ENCODE measurements at places on chromosomes 16 and 17. TPM values are rescaled to one million over a fixed set of nuclear protein-coding genes. Genes with fewer than 3 reads are reported as not detected.

DNA sequence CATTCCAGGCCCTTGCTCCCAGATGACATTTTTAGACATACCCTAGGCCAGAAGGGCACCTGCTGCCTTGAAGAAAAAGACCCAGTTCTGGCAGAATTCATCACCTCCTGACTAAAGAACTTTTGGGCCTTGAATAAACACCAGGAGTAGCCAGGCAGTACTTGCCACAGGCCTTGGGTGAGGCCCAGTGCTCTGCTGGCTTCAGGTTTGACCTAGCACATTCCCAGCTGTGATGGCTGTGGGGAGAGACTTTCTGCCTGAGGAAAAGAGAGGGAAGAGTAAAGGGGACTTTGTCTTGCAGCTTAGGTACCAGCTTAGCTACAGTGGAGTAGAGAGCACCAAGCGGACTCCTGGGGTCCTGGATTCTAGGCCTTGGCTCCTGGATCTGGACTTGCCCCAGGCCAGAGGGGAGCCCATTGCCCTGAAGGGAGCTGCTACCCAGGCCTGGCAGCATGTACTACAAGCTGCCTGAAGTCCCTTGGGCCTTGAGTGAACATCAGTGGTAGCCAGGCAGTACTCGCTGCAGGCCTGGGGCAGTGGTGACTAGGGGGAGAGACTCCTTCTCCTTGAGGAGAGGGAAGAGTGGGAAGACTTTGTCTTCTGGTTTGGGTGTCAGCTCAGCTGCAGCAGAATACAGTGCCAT, 44.3 kb downstream of the ABCA8 start:
- no peak for DNase-seq

GRCh38 chr17:7634384-7634783, 4.4 kb downstream of the SHBG start:
- peak; percentile 70 for DNase-seq

DNA sequence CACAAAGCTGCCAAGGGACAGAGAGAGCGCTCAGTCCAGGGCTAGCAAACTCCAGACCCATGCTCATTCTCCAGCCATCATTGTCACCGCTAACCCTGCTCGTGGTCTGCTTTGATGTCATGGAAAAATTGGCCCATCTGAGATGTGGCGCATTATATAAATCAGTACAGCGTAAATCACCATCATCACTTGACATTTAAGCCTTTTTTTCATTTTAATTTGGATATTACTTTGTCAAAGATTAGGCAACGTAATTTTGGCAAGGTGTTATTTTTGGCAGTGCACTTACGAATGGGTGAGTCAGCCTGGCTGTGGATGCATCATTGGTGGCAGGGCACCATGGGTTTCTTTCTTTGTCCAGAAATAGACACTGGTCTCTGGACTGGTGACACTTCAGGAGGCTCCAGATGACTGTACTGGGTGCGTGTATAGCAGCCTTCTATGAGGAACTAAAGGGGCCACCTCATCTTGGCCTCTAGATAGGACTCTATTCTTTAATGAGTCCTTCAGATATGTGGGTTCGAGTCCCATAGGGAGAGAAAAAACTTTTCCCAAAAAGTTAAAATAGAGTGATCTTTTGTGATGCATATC, 166.3 kb downstream of the MSI2 start:
- no peak for DNase-seq

DNA sequence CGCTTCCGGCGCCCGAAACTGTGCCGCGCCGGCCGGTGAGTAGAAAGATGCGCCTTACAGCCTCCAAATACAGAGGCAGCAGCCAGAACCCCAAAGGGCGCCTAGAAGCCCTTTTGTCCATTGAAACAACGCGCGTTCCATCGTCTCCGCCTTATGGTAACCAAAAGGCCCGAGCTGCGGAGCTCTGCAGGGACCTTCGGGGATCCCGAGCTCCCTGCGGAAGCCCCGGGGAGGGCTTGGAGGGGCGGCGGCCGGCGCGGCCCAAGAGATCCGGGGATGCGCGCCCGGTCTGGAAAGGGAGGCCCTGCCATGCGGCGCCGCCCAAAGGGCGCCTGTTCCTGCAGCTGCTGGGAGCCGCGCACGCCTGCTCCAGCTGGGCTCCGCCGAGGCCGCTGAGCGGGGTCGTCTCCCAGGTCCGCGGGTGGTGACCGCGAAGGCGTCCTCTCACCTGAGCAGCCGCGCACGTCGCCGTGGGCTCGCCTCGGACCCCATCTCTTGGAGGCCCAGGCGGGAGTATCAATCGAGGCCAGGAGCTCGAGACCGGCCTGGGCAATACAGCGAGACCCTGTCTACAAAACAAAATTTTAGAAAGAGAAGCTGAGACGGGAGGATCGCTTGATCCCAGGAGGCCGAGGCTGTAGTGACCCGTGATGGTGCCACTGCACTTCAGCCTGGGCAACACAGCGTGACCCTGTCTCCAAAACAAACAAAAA, 742 bp upstream of the FBXO31 start:
- peak; percentile 77 for DNase-seq

DNA sequence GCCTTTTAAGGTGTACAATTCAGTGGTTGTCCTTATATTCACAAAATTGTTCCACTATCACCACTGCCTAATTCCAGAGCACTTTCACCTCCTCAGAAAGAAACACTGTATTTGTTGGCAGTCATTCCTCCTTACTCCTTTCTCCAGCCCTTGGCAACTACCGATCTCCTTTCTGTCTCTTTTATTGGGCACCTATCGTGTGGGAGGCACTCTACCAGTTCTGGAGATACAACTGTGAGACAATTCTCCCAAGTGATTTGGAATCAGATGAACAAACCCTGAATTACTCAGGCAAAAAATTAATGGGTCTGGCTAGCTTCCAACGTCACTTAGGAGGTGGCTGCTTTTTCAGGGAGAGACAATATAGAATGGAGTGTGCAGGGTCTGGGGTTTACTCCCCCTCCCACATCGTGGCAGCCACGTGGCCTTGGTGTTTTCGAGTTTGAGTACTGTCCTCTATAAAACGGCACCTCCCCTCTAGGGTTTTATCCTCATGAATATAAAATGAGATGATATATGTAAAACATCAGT, 63.9 kb downstream of the SHISA9 start:
- DNase-seq = no peak

DNA sequence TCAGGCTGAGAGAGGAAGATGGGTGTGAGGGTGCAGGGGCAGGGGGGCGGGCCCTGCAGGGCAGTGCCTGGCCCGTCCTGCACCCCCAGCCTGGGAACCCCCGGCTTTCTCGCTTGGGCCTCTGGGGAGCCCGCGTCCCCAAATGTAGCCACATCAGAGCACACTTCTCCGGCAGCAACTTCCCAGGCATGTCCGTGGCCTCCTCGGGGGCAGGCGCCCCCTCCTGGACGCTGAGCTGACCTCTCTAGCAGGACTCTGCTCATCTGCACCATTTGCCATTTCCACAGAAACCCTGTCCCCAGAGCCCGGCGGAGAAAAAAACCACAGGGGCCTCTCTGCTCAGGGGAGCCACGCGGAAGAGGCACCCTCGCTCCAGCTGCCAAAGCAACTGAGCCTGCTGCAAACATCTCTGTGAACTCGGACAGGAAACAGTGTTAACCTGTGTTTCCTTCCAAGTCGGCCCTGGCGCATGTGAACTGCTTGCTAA, 63.4 kb downstream of the KLHDC4 start:
- no peak for DNase-seq

GRCh38 chr17:37405955-37406634, 541 bp downstream of the ACACA start:
- DNase-seq = no peak

DNA sequence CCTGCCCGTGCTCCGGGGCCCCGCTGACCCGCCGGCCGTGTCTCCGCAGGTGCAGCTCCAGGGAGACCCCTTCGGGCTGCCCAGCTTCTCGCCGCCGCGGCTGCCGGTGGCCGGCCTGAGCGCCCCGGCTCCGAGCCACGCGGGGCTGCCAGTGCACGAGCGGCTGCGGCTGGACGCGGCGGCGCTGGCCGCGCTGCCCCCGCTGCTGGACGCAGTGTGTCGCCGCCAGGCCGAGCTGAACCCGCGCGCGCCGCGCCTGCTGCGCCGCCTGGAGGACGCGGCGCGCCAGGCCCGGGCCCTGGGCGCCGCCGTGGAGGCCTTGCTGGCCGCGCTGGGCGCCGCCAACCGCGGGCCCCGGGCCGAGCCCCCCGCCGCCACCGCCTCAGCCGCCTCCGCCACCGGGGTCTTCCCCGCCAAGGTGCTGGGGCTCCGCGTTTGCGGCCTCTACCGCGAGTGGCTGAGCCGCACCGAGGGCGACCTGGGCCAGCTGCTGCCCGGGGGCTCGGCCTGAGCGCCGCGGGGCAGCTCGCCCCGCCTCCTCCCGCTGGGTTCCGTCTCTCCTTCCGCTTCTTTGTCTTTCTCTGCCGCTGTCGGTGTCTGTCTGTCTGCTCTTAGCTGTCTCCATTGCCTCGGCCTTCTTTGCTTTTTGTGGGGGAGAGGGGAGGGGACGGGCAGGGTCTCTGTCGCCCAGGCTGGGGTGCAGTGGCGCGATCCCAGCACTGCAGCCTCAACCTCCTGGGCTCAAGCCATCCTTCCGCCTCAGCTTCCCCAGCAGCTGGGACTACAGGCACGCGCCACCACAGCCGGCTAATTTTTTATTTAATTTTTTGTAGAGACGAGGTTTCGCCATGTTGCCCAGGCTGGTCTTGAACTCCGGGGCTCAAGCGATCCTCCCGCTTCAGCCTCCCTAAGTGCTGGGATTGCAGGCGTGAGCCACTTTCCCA, 5.9 kb downstream of the CTF1 start:
- peak; percentile 79 for DNase-seq

The GLP2R gene
- 0.18 TPM for total RNA-seq

DNA sequence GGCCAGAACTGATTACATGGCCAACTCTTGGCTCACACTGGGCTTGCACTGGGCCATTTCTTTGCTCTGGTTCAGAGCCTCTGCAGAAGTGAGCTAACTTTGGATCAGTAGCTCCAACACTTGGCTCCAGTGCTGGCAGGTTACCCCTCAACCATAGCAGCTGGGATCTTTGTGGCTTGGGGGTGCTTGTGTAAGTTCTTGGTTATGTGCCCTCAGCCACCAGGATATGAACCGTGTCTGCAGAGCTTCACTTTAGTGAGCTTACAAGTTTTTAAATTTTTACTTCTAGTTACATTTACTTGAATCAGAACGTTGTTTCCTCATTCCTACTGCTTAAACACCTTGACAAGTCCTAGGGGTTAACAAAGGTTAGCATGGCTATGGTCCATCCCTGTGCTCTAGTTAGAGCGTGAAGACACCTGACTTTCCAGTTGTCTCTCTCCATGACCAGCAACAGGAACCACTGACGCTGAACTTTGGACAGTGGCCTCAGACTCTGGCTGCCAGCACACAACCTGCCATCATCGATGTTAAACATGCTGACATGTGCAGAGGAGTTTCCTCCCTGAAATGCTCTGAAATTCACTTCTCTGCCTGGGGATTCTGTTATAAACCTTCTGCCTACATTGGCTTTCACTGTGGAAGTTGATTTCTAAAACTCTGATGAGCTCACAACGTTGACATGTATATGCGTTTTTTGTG, 4.1 kb downstream of the PDF start:
- no peak for DNase-seq

DNA sequence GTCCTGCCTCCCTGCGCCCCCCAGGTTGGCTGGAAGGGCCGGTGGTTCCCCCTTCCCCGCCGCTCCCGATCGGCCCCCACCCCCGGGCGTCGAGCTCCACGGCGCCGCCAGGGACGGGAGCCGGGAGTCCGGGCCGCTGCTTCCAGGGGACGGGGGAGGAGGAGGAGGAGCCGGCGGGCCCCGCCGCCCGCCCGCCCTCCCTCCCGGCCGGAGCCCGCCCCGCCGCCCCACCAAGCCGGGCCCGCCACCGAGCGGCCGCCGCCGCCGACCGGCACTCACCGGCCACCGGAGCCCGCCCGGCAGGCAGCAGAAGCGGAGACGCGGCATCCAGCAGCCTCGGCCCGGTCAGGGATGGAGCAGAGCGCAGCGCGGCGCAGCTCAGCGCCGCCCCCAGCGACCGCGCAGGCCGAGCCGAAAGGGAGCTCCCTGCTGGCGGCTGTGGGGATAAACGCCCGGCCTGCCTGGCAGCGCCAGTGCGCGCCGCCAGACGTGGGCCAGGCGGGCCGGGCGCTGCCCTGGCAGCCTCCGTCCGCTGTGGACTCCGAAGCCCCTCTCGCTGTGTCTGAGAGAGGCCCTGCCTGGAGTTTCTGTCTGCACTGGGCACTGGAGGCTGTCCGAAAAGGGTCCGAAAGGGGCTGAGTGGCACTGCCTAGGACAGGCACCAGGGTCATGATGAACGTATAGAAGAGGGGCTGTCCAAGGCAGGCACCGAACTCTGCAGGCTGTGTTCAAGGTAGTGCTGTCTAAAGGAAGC, at the start of gene MYO18A:
TSS of gene MYO18A (minus strand) at position 365 of the 754 bp plus-strand sequence. CDS start 13,458 bp downstream, outside the sequence.
- DNase-seq = peak; percentile 88

- no peak for DNase-seq
These were observed 8.2 kb upstream of the MPP2 start for GRCh38 chr17:43915559-43915958.

DNA sequence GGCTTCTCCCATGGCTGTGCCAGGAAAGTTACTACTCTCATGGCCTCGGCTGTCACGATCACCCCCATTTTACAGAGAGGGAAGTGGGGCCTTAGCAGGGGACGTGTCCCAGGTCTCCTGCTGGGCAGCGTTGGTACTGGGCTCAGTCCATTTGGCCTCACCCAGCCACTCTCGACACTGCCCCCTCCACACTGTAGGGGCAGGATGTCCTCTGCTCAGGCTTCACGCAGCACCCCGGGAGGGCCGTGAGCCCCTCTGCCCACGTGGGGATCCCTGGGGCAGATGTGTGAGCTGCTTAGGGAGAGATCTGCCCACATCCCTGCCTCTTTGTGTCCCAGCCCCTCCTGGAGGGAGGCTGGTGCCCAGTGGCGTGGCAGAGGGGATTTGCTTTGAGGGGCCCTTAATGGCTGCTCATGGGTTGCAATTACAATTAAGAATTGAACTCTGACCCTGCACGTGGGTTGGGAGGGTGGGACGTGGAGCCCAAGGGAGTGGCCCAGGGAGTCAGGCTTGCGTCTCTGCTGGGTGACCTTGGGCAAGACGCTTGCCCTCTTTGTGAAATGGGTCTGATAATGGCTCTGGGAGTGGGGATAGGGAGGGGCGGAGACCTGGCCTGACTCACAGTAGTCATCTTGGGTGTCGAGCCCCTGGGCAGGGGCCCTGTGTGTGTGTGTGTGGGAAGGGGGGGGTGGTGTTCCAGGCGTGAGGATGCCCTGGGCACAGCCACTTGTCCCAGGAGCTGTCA, 2.3 kb upstream of the KCNJ12 start:
- no peak for DNase-seq

DNA sequence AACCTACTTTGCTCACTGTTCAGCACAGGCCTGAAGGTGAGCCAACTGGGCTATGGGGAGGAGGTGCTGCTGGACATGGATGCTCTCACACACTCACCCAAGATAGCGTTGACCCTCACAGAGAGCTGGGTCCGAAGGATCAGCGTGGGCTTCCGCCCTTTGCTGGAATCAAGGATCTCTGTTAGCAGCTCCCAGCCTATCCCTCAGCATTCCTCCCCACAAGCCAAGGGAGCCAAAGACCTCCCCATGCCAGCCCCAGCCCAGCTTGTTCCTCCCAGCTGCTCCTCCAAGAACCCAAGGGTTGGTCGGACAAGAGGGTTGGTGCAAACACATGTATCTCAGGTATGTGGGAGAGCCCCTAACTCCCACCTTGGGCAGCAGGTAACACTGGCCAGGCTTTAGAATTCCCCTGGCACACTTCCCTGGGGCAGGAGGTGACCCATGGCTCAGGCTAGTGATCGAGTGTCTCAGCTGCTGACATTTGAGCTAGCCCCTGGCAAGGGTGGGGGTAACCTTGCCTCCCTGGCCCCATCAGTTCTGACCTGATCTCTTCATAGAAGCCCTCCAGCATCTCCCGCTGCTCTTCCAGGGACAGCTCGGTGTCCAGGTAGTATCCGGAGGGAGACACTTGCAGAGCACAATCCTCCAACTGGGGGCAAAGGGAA, 8.3 kb downstream of the FHOD1 start:
- DNase-seq = no peak

Measured in sciatic nerve (tissue), 2 donors.